ENCODE measurements at places on chromosomes 5 and 9.
A peak's percentile ranks its signal among the peaks of the same experiment; 100 is the strongest.

DNA sequence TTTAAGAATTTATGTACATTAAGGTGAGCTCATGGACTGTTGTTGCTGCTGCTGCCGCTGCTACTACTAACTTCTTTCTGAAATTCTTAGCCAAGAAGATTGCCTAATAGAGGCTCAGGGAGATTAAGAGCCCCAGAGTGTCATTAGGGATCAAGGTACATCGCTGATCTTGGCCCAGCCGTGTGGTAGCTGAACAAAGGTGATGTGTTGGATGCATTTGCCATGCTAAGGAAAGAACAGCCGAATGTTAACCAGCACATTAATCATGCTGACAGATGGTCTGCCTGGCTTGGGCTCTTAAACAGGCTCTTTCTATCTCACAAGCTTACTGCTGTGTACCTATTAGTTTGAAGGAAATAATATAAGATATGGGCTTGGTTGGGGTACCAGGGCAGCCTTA is 137.1 kb downstream of the KCTD16 start:
- no peak for DNase-seq

- peak; percentile 75 for DNase-seq
Observed at GRCh38 chr5:140372971-140373487, 13.0 kb downstream of the SLC4A9 start.

DNA sequence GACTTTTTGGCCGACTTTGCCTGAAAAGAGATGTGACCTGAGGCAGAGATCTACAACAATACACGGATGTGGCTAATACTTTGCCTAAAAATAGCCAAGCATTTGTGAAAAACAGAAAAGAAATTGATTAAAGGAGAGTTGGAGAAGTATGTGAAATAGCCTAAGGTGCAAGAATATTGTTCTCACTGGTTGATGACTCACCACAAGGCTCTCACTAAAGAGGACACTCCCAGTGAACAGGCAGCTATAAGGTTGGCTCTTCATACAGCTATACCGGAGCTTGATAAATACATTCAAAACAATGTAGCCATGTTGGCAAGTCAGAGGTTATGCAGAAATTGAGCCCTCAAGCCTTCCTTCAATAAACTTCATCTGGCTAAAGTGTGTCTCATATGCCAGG is 317.2 kb upstream of the GRAMD2B start:
- DNase-seq, result no peak

DNA sequence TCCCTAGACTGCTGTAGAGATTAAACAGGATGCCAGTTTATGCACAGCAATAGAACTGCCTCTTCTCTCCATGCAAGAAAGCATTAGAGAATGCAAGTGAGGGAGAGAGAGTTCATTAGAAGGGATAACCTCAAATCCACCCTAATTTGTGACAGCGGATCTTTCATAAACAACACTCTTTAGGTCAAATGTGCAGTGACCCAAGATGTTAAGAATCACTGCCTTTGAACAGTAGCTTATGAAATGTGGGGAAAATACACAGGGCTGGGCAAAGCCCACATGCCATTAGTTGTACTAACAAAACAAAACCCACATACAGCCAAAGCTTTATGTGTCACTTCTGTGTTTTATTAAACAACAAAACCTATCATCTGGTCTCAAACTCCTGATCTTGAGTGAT is 36.2 kb upstream of the POU4F3 start:
- DNase-seq, result no peak

- no peak for DNase-seq
Observed at GRCh38 chr5:67253911-67254310, 57.3 kb upstream of the CD180 start.

- no peak for DNase-seq
Observed at GRCh38 chr5:3962113-3962512, 366.5 kb downstream of the IRX1 start.

DNA sequence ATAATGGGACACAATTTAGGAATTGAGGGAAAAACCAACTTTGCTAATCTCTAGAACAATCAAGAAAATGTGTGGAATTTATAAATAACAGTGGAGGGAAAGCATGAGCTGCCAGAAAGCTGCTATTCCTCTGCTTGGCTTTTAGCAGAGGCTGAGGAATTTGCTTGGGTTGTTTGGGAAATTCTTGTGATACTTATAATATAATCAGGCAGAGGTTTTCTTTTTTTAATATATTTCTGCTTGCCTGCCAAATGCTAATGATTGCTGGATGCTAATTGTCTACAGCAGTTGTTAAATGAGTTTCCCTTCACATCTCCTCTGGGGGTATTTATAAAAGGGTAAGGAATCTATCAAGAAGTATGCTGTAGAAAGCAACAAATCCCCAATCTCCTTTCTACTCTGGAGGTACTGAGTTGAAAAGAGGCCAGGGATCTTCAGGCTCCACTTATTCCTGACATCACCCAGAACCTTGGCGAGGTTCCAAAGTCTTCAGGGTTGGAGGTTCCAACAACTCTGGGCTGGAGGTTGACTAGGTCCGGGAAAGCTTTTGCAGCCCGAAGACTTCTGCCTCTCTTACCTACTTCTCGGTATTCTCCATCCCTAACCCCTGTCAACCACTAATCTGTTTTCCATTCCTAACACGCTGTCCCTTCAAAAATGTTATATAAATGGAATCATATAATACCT is 60.4 kb upstream of the TMED7 start:
- DNase-seq, result no peak

DNA sequence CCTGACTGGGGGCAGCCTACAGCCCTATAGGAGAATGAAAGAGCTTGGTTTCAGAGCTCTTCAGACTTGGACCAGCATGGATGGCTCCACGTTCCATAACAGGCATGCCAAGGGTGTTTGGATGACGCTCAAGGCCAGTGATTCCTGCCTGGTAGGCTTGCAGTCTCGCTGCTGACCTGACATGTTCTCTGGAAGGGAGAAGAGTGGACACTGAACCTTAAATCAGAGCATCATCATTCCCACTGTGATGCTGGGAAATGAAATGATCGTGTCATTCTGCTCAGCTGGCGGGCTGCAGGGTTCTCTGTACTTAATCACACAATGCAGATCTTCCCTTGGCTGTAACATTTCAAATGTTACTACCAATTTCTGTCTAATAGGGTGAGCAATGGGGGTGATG is 57.0 kb downstream of the CFAP90 start:
- DNase-seq, result no peak

GRCh38 chr5:88967633-88968585 is 84.9 kb upstream of the MEF2C start:
- no peak for DNase-seq

DNA sequence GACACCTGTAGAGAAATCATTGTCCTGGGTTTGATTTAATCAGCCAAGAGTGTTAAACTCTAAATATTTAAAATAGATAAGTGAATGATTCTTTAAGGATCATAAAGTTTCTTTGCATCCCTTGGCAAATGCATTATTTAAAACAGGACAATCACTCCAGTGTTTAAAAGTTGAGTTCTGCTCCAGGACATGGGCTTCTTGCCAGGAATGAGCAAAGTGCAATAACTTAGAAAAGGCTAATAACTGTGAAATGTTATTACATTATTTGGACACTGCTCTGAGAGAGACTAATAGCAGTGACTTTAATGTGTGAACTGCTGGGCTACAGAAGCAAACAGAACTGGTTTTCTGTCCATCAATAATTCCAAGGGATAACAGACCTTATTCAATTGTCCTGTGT is 283.3 kb downstream of the GABRB2 start:
- DNase-seq, result no peak

DNA sequence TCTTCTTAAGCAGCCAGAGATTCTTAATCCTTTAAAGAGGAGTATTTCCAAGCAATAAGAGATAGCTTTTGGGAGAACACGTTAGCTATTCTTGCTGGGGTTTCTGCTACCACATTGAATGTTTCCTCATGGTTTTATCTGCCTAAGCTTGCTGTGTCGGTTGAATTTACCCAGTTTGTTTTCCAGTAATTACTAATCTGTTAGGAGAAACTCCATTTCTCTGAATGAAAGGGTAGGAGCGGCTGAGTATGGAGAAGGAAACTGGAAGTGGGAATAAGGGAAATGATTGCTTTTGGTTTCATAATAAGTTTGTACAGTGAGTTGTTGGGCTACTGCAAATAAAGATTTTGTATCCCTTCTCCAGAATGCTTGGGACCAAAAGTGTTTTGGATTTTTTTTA is 1.2 kb downstream of the JAK2 start:
- DNase-seq, result no peak

DNA sequence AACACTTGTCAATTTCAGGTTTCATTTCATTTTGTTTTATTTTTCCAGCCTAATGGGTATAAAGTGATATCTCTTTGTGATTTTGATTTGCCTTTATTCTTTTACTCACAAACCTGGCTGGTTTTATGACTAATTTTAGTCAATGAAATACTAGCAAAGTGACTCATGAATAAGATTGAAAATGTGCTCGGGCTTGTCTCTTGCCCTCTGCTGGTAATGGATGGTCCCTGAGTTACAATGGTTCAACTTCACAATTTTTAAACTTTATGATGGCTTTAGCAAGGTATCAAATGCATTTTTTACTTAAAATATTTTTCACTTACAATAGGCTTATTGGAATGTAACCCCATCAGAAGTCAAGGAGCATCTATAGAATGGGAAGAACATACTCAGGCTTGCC is 431.4 kb upstream of the CCNG1 start:
- no peak for DNase-seq

GRCh38 chr5:107232788-107233187 is 437.9 kb downstream of the EFNA5 start:
- DNase-seq, result no peak

DNA sequence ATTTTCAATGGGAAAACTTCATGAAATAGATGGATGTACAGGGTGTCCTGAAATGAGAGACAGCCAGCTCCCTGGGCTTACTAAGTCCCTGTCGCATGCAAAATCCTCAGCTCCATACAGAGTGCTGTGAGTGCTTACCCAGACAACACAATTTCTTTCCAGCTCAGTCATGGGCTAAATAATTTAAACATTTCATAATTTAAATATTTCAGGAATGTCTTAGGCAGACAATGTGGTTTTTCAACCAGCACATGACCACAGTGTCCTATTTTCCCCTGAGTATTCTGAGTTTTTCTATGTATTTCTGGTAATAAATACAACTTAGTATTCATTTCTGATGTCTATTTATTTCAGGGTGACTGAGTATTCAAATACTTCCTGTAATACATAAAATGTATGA is 188.5 kb upstream of the SNX2 start:
- DNase-seq, result no peak

- no peak for DNase-seq
Observed at GRCh38 chr5:59798862-59799667, 94.5 kb downstream of the PDE4D start.

DNA sequence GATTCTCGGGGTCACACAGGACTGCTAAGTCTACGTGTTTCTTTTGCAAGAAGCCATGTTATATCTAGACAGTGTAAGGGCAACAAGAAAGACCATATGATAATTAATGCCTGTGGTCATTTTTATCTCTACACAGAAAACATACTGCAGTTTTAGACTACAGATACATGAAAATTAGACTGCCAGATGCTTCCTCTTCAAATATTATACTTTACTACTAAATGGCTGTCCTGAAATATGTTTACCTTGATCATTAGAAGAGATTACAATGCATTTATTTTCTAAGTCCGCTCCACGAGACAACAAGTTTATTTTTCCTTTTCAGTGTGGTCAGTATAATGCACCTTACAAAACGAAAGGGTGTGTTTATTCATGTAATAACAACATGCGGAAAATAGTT is 147.6 kb downstream of the KIAA0825 start:
- no peak for DNase-seq

DNA sequence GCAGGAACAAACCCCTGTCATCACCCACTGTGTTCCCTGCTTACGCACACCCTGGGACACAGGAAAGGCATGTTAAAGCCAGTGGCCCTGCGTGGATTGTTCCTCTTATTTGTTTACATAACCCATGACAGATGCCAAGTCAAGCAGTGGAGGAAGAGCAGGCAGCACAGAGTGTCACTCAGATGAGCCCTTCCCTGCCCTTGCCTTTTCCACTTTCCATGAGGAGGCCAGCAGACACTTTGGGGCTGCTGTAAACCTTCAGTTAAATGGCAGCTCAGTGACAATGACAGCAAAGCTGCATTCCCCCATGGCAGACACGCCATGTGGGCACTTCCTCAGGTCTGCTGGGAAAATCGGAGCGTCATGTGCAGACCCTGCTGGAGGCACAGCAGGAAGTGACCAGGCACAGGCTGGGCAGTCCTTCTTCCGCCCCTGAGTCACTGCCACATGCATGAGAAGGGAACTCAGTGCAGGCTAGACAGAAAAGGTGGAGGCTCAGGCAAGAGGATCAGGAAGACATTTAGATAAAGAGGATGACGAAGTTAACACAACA is 216.8 kb upstream of the PIK3R1 start:
- no peak for DNase-seq

DNA sequence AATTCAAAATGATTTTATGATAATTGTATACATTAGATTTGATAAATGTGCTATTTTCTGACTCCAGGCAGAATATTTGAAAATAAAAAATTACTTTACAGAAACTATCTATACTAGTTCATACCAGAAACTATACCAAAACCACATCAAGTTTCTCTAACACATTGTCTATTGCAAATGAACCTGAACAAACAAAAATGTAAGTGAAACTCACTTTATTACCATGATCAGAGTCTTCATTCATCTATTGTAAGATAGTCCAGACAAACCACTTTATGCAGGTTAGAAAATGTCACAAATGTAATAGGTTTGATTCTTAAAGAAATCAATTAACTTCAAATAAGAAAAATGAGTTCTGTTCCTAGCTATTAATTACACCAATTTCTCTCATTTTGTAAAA is 99.4 kb downstream of the OXCT1 start:
- DNase-seq, result no peak

DNA sequence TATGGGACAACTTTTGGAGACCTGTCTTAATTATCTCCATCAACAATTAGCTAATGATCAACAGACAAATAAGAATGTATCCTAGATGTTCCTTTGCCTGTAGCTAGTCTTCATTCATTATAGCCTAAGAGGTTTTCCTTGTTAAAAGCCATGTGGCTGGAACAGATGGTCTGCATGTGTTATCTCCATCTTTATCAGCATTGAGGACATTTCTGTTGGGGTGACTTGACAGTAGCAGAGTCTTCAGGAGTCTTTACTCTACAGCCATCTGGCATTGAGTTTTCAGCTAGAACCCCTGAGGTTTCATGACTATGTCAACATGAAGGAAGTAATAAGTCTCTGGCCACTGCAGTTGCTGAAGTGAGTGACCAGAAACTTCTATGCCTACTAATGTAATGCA is 106.6 kb upstream of the TLE4 start:
- no peak for DNase-seq

- no peak for DNase-seq
Observed at GRCh38 chr5:148465381-148466235, 81.8 kb downstream of the FBXO38 start.

- no peak for DNase-seq
Observed at GRCh38 chr5:52798938-52799337, 11.2 kb downstream of the ITGA1 start.

DNA sequence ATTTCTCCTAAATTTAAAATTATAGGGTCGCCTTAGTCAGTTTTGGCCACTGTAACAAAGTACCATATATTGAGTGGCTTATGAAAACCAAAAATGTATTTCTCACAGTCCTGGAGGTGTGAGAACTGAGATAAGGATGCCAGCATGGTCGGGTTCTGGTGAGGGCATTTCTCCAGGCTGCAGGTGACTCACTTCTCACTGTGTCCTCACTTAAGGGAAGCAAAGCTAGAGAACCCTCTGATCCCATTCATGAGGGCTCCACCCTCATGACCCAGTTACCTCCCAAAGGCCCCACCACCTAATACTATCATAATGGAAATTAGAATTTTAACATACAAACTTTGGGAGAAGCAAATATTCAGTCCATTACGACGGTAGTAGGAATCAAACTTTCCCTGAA is 75.1 kb upstream of the FBN2 start:
- DNase-seq, result no peak

GRCh38 chr5:124104821-124105220 is 592.8 kb downstream of the CSNK1G3 start:
- no peak for DNase-seq
